ENCODE measurements at places on chromosomes 13 and 19.

- no peak for DNase-seq
These were observed 220.7 kb downstream of the RFC3 start for GRCh38 chr13:34038541-34039068.

GRCh38 chr13:109255141-109255856 lies 531.1 kb downstream of the IRS2 start:
- no peak for DNase-seq

GRCh38 chr13:91264484-91264883 lies 83.0 kb upstream of the MIR17HG start:
- no peak for DNase-seq

DNA sequence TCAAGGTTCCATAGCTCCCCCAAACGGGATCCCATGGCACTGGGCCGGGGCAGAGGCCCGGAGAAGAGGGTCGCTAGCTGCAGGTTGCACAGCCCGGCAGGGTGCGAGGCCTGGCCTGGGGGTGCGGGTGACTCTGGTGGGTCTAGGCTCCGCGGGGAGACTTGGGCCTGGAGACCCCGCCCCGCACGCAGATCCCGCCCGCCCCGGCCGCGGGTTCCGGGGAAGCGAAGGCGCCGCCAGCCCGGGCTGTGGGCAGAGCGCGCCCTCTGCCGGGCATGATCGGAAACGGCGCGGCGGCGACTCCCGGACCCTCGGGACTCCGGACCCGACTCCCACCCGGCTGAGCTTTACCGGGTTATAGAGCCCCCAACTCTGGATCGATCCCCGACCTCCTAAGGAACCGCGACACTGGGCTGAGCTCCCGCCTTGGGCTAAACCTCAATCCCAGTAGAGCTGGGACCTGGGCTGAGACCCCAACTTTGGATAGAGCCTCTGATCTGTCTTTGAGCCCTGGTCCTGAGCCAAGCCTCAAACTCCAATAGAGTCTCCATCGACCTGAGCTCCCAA lies 3.1 kb upstream of the TNFAIP8L1 start:
- peak; percentile 69 for DNase-seq

- DNase-seq = no peak
These were observed 82.3 kb downstream of the FGF9 start for GRCh38 chr13:21753117-21753729.

- no peak for DNase-seq
These were observed 35.3 kb upstream of the SLC10A2 start for GRCh38 chr13:103101500-103101899.

- DNase-seq = no peak
These were observed 545.5 kb upstream of the ARGLU1 start for GRCh38 chr13:107113387-107113786.

GRCh38 chr19:1847684-1848398 lies 442 bp downstream of the REXO1 start:
- no peak for DNase-seq

DNA sequence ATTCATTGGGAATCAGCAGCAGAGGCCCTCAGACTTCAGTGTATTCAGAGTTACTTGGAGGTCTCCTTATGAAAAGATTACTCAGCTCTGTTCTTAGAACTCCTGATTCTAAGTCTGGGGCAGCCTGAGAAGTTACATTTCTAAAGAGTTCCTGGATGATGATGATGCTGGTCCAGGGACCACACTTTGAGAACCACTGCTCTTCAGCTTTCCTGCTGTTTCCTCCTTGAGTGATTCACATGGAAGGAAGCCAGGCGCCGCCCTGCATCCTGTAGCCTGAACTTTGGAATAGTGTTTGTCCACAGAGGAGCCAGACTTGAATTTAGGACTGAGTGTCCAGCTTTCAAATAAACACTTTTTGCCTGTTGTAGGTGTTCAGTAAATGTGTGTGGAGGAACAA lies 2.9 kb downstream of the CEBPG start:
- DNase-seq = peak; percentile 85

GRCh38 chr19:11798391-11799330 lies at the start of gene ZNF491:
Gene ZNF491, plus strand, starts transcription at chr19:11798523. Its CDS starts 7,431 bp downstream, at chr19:11805954.
- DNase-seq = peak; percentile 95

GRCh38 chr13:43666403-43666802 lies 120.4 kb downstream of the ENOX1 start:
- DNase-seq = no peak

- no peak for DNase-seq
These were observed 16.1 kb upstream of the RASA3 start for GRCh38 chr13:114148521-114148855.

GRCh38 chr13:25881136-25881926 lies 170.5 kb downstream of the SHISA2 start:
- DNase-seq = no peak

- DNase-seq = no peak
These were observed 83.9 kb downstream of the MUC16 start for GRCh38 chr19:8926341-8926740.

DNA sequence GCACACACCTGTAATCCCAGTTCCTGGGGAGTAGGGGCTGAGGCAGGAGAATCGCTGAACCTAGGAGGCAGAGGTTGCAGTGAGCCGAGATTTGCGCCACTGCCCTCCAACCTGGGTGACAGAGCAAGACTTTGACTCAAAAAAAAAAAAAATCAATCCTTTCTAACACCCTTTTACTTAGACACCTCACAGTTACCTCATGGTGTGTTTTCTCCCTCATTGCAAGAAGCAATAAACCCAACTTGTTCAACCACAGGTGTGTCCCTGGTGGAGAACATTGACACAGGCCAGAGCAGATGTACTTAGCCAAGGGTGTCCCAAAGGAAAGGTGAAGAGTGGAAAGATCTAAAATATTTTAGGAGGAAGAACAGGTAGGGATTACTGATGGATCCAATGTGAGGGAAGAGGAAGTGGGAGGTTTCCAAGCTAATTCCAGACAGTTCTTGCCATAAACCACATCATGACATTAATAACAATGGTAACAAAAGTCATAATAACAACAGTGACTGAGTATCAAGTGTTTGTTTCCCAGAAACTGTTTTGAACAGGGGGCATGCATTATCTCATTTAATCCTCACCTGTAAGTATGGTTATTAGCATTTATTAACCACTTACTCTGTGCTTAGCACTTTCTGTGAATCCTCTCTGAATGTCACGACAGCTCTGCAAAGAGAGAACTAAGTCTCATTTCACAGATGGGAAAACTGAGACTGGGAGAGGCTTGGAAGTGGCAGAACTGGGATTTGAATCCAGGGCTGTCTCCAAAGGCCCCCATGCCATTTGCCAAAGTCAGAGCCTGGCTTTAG lies 3.1 kb upstream of the LYPD3 start:
- DNase-seq = no peak

- peak; percentile 61 for DNase-seq
These were observed 37.4 kb downstream of the SCGB2B2 start for GRCh38 chr19:34639491-34640085.

- no peak for DNase-seq
These were observed 840 bp upstream of the LILRA4 start for GRCh38 chr19:54339646-54340358.

DNA sequence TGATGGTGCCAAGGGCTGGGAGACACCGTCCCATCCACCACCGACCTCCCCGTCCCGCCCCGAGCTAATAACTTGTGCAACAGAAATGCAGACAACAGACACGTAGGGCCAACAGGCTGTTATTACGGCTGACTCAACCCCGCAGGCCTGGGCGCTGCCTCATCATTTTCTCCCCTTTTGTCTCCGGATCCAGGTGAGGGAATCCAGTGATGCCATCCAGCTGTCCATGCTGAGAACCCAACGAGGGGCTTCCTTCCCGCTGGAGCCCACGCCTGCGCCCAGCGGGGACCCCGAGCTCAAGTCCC lies 6.4 kb upstream of the DIRAS1 start:
- no peak for DNase-seq

DNA sequence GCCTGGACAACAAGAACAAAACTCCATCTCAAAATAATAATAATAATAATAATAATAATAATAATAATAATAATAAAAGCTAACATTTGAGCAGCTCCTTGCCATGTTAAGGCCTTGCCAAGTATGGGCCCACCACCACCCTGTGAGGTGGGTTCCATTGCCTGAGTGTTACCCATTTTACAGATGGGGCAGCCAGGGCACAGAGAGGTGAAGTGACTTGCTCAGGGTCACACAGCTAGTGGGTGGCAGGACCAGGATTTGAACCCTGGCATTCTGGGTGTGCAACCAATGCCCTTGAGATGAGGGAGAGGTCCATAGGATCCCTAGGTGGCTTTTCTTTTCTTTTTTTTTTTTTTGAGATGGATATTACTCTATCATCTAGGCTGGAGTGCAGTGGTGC lies 29.5 kb downstream of the ZSWIM4 start:
- DNase-seq = no peak

GRCh38 chr19:35863018-35863417 lies 5.4 kb upstream of the APLP1 start:
- no peak for DNase-seq

DNA sequence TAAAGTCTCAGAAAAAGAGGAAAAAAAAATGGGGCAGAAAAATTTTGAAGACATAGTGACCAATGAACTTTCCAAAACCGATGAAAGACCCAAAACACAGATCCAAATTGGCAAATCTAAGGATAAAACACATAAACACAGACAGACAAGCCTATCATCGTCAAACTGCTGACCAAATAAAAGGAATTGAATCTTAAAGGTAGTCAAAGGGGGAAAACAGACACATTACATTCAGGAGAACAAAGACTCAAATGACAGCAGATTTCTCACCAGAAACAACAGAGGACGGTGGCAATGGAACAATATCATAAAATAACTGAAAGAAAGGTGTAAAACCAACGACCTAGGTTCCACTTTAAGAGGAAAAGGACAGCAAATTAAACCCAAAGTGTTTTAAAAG lies 10.2 kb downstream of the RBM26 start:
- no peak for DNase-seq

- DNase-seq = no peak
These were observed 284.0 kb downstream of the OXGR1 start for GRCh38 chr13:96710166-96710862.

DNA sequence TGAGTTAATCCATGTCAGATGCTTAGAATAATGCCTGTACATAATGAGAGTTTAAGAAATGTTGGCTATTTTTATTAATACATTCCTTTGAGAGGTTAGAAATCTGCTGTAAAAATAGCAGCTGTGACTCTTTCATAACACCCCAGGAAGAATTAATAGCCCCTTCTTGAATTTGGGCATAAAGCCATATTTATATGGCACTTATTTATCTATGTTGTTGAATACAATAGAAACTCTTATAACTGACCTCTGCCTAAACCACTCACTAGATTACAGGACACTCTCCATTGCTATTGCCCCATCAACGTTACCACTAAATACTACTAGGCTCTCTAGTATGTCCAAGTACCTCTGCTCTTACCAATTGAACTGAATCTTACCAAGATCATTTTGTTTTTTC lies 16.3 kb downstream of the NEK5 start:
- no peak for DNase-seq

GRCh38 chr13:61045251-61045650 lies 370.4 kb downstream of the PCDH20 start:
- no peak for DNase-seq

GRCh38 chr19:1503089-1503924 lies 9.5 kb downstream of the ADAMTSL5 start:
- no peak for DNase-seq

DNA sequence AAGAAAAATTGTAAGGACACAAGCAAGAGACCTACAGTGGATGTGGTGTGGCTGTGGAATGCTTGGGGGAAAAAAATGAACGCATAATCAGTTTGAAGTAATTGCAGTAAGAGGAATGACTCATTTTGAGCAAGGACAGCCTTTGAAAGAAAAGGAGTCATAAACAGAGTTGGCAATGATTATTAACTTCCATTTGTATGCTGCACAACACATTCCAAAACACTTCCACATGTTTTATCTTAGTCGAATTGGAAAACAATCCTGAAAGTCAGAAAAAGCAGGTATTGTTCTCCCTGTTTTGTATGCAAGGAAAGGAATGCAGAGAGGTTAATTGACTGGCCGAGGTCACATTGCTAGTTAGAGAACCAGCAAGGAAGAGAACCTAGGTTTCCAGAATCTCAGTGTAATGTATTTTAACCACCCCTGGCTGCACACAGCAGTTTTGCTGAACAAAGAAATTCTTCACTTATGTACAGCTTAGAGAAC lies 630.0 kb upstream of the MIR17HG start:
- no peak for DNase-seq

DNA sequence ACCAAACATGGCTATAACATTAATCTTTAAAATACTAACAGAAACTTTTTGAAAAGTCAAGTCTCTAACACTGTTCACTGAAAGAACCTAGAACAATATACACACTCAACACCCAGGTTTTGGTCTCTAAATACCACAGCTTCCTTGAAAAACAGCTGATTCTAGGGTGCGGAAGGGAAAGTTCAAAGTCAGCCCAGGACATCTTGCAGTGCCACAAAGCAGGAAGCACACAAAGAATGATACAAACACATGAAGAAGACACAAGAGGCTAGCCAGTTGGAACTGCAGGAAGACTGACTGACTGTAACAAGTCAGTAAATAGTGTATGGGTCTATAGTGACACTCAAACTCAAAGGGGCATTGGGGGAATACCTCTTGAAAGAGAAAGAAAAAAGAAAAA lies 4.6 kb downstream of the DEDD2 start:
- DNase-seq = no peak

GRCh38 chr19:16045171-16045570 lies 31.1 kb upstream of the TPM4 start:
- DNase-seq = no peak

DNA sequence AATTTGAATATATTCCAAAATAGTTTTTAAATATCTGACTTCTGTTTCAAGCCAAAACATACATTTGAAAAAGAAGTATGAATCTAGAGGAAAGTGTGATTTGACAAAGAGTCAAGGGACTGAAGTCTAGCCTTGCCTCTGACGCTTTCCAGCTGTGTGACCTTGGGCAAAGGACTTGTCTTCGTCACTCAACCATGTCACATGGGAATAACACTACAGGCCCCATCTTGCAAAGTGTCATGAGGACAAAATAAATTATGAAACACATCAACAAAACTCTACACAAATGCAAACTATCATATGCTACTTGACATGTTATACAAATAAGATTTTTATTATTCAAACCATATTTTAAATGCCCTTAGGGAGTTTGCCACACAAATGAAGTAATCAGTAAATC lies 73.0 kb downstream of the CYSLTR2 start:
- no peak for DNase-seq

DNA sequence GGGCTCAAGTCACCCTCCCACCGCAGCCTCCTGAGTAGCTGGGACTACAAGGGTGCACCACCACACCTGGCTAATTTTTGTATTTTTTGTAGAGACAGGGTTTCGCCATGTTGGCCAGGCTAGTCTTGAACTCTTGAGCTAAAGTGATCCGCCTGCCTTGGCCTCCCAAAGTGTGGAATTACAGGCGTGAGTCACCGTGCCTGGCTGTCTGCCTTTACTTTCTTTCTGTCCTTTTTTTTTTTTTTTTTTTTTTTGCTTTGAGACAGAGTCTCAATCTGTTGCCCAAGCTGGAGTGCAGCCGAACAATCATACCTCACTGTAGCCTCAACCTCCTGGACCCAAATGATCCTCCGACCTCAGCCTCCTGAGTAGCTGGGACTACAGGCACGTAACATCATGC lies 25.0 kb upstream of the OR1M1 start:
- no peak for DNase-seq

DNA sequence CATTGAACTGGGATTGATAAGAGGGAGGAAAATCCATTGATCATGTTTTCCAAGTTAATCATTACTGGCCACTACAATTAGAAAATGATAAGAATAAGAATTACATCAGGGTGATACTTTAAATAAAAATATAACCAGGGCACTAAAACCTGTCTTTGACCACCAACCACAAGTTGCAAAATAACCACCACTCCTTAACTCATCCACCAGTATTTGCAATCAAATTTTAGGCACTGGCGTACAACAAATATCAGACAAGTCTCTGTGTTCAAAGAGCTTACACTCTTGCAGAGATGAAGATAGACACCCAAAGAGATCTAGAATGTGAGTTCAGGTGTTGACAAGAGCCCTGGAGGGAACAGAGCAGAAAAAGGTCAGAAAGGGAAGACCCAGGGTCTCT lies 514 bp downstream of the CEACAM3 start:
- DNase-seq = no peak

Data from left lobe of liver (tissue), 2 donors.